Right ventricle myocardium inferior (tissue), 1 donor: ENCODE measurements at places on chromosomes 5 and 9. TPM values are rescaled to one million over a fixed set of nuclear protein-coding genes. Genes with fewer than 3 reads are reported as not detected.

DNA sequence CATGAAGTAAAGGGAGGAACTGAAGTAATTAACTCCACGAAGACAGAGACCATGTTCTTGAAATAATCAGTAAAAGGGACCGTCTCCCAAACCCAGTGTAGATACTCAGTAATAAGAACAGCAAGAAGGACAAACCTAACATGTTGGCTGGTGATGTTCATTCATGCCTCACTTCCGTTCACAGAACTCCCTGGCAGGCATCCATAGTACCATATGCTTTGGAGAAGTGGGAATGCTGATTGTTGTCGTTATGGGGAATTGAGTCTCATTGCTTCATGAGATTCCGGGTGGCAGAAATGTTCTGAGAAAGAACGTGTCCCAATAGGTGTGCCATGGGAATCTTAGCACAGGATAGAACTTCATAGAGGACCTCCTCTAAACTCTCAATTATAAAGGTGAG is 452.3 kb downstream of the ZSWIM6 start:
- DNase-seq = no peak

DNA sequence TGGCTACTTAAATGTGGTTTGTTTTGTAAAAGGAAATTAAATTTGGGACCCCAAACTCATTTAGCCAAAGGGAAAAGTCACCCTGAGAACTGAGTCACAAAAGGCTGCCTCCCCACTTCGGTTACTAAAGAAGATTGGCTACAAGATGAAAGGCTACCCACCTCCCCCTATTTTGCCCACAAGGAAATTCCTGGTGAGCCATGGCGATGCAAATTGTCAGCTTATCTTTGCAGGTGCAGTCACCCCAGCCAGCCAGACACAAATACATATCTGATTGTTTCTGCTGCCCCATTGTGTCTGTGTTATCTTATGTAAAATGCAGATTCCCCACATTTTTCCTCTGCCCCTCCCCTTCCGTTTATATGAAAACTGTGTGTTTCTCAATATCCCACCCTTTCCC is 8.9 kb downstream of the PAEP start:
- no peak for DNase-seq

GRCh38 chr5:149559706-149560105 is 8.5 kb upstream of the CSNK1A1 start:
- DNase-seq = no peak

GRCh38 chr5:169696621-169697510 is 59.8 kb downstream of the DOCK2 start:
- DNase-seq = no peak

GRCh38 chr5:157911568-157911967 is 52.6 kb upstream of the CLINT1 start:
- no peak for DNase-seq

DNA sequence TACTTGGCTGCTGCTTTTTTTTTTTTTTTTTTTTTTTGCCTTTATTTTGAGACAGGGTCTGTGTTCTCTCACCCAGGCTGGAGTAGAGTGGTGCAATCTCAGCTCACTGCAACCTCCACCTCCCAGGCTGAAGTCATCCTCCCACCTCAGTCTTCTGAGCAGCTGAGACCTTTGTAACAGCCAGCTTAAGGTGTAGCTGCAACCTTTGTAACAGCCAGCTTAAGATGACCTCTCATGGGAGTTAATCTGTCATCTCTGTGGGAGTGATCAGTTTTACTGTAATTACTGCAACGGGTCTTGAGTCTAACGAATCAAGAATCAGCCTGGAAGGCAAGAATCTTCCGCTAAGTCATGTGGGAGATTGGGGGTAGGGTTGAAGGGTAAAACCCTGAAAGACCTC is 31.6 kb upstream of the SNX2 start:
- DNase-seq = no peak

- no peak for DNase-seq
Observed at GRCh38 chr5:142521706-142522105, 164.2 kb downstream of the FGF1 start.

DNA sequence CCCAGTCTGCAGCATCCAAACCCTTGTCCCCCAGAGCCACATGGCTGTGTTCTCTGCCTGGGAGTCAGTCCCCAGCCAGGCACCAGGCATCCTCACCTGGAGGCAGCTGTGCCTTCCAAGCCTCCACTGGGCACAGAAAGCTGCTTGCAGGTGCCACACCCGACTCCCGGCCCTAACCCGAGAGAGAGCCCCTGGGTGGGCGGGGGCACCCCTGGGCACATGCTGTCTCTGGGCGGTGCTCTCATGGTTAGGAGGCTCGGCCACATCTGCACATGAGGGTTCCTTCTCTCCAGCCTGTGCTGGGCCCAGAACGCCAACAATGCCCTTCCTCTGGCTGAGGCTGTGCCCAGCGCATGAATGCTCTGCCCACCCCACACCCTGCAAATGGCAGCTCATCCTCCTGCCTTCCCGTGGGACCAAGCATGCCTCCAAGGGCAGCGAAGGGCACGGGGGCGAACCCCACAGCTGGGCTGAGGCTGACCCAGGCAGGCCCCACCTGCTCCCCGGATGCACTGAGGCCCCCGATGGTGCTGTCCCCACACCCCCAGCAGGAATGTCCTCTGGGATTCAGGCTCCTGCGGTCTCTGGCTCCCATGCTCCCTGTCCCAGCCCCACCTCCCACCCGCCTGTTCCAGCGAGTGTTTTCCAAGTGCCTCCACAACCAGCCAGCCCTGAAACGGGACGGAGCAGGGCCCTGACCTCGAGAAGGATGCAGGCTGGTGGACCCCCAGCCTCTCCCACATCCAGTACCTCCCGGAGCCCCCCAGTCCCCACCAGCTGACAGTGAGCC is 22.5 kb upstream of the CAMSAP1 start:
- no peak for DNase-seq

DNA sequence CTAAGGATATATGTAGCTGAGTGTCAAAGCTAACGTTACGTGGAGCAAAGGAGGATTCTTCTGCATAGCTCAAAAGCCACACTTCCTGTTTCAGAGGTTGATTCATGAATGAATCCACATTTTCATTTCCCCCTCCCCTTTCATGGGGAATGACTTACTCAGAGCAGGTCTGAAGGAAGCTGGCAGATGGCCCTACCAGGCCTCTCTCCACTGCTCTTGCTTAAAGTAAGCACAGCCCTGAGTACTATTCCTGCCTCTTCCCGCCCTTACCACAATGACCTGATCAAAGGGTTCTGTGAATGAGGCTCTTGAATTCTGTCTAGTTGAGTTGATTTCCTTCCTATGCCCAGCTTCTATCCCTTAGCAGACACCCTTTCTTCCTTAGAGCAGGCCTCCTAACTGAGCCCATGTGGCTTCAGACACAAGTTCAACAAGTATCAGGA is 6.3 kb downstream of the IGIP start:
- no peak for DNase-seq

GRCh38 chr9:27184556-27185351 is 75.7 kb downstream of the TEK start:
- no peak for DNase-seq

- no peak for DNase-seq
Observed at GRCh38 chr5:36300927-36301540, 668 bp downstream of the RANBP3L start.

GRCh38 chr5:10111571-10111970 is 138.1 kb downstream of the ATPSCKMT start:
- no peak for DNase-seq

GRCh38 chr5:170145462-170145861 is 39.8 kb downstream of the FOXI1 start:
- DNase-seq = no peak

DNA sequence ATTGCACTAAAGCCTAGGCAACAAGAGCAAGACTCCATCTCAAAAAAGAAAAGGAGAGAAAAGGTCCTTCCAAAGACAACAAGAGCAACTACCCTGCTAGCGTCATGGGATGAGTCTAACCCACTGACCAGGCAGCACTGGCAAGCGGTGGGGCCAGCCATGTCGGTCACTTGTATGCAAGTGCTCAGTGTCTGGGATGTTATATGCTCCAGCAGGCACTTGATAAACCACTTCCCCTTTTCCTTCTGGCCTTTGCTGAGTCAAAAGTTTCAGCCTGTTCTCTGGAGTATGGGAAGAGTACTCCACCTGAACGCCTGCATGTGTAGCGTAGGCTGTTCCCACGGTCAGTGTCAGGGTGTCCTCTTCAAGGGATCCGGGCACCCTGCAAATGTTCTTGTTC is 9.2 kb upstream of the MXD3 start:
- peak; percentile 41 for DNase-seq

- no peak for DNase-seq
Observed at GRCh38 chr5:115907177-115907576, 55.1 kb upstream of the LVRN start.

DNA sequence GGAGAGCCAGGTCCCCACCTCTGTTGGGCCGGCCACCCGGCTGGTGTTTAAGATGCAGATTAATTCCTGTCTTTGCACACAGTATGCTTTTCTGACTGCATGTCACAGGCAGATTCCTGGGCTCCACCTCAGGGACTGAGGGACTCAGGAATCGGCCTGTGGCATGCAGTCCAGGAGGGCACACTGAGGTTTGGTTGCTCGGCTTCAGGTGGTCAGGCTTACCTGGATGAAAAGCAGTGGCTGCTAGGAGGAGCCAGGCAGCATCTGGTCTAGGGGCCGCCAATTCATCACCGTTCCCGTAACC is 1.1 kb downstream of the WDR5 start:
- no peak for DNase-seq

DNA sequence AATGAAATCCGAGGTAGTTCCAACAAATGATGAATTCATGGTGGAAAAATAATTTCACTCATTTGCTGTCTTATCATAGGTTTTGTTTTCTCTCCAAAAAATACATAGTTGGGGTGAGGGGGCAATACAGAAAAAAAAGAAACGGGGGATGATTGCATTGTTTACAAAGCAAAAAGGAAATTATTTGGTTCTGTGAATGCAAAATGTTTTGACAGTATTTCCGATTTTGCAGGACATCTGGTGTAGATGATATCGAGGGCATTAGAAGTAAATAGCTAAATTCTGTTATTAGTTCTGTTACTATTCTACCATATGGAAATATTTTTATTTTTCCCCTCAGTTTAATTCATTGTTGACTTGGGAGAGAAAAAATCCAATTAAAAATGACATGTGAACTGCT is 201.7 kb downstream of the MARCHF11 start:
- no peak for DNase-seq

GRCh38 chr5:139443831-139444453 is 4.6 kb upstream of the DNAJC18 start:
- DNase-seq = no peak

DNA sequence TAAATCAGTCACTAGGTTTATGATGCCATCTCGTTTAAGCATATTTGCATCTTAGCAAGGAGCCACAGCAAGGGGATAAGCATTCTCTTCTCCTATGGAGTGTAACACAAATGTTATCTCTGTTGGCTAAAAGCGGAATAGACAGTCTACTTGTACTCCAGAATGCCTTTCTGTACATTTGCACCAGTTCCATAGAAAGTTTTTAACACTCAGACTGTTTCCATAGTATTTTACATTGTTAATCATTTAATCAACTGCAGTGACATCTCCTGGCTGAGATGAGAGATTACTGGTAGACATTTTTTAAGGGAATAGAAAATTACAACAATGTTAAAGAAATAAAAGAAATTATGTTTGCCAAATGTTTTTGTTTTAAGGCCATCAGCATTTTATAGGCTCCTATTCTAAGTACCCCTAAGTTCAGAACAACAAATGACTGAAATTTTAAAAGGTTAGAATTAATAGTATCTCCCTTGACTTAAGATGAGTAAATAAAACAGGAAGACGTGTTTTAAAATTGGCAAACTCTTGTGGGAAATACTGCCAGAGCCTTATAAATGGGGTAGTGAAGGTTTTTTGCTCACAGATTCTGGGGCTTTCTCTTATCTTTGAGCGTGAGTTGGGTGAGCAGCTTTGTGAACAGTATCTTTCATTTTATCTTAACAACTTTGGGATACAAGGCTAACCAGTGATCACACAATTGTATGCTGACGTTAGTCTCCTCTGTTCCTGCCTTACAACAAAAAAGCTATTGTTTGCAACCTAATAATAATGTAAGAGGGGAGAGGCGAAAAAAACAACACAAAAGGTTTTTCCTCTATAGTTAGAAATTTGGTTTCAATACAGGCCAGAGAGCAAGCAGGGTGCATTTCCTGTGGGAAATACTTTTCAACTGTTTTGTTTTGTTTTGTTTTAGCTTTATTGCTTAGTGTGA is 294.3 kb downstream of the FBXL7 start:
- DNase-seq = no peak

GRCh38 chr5:149809931-149810691 is 80.0 kb downstream of the PPARGC1B start:
- peak; percentile 65 for DNase-seq

- no peak for DNase-seq
Observed at GRCh38 chr9:1198085-1198484, 147.9 kb downstream of the DMRT2 start.

- DNase-seq = no peak
Observed at GRCh38 chr5:126988021-126988569, 42.3 kb downstream of the MARCHF3 start.

GRCh38 chr5:107265193-107265592 is 405.5 kb downstream of the EFNA5 start:
- no peak for DNase-seq

The LECT2 gene
- total RNA-seq = not detected

The EPB41L4A gene
- 21.5 TPM for total RNA-seq

The ELOVL7 gene
- total RNA-seq = 0.46 TPM

The NR6A1 gene
- 1.2 TPM for total RNA-seq

The BAAT gene
- not detected for total RNA-seq

The RUFY1 gene
- 20.9 TPM for total RNA-seq

The TGFBI gene
- total RNA-seq = 66.5 TPM

The KIAA1958 gene
- total RNA-seq = 5.0 TPM
